Activated T-helper 17 cell treated with anti-CD3 and anti-CD28 coated beads, Interleukin-2, amount 50 U/mL, for 72 hours (primary cell): ENCODE measurements at places on chromosomes 6 and 20. TPM values are rescaled to one million over a fixed set of nuclear protein-coding genes. Genes with fewer than 3 reads are reported as not detected.
A peak's percentile ranks its signal among the peaks of the same experiment; 100 is the strongest.

DNA sequence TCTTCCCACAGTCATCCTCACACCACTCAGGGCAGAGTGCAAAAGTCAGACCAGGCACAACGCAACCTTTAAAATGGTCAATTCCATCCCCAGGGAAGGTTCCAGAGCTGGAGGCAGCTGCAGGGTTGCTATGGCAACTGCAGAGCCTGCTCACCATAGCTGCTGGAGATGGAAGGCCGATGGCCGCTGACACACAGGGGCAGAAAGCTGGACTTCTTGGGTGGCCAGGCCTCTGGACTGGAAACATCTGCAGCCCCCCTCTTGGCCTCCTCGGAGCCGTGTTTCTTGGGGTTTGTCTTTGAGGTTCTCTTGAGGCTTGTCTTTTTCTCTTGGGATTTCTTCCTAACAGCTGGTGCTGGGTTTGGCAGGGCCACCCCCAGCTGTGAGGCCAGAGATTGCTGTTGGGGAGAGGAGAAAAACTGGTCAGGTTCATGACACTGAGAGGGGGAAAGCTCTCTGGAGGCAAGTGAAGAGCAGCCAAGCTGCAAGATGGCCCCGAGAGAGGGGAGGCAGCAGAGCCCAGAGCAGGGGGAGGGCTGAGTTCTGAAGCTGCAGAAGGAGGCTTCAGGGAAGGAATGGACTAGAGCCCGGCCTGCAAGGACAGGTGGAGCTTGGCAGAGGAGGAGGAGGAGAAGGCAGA is 10.2 kb downstream of the BNIP5 start:
- no peak for ATAC-seq

DNA sequence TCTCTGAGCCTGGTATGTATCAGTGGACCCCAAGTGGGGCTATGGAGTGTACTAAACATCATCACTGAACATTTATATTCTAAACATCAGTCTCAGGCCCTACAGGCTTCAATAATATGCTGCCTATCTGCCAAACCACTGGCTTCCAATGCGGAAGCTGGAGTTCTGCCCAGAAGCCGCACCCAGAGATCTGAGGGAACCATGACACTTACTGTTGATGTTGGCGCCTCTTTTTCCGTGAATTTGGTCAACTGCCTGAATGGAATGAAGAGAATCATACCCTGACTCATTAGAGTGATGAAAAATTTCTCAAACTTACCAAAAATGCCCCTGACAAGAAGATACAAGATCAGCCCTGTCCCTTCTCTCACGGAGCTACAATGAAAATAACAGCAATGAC is 66.2 kb downstream of the SLC22A23 start:
- no peak for ATAC-seq

DNA sequence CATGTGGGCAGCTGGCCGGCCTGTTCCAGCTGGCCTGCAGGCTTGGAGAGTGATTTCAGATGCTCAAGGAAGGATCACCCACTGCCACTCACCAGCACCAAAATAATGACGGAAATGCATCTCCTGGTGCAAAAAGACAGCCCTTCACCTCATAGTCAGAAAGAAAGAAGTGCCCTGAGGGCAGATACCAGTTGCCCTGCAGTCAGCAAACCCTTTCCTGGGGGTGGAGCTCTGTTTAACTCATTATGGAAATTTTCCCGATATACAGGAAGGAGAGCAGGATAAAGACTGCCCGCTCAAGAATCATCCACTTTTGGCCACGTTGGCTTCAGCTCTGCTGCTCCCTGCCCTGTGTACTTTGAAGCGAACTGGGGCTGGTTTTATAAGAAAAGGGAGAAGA is 127.9 kb downstream of the GRM4 start:
- no peak for ATAC-seq

GRCh38 chr20:32304131-32304746 is 26.8 kb downstream of the KIF3B start:
- peak; percentile 23 for ATAC-seq

DNA sequence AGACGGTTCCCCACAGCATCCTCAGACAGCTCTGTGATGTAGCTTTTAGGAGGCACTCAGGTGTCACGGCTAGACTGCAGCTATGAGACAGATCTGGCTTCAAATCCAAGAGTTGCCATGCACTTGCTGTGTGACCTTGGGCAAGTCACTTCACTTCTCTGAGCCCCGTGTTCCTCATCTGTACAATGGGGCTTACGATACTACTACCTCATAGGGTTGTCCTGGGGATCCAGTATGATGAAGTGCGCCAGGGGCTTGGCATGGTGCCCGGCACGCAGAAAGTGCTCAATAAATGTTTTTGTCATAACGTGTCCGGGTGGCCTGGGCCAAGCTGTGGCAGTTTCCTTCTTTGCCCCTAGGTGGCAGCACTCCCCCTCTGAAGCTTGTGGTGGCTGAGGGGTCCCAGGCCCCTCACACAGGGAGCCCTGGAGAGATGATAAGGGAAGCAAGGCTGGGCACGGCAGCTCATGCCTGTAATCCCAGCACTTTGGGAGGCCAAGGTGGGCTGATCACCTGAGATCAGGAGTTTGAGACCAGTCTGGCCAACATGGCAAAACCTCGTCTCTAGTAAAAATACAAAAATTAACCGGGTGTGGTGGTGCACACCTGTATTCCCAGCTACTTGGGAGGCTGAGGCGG is 19.1 kb upstream of the CHMP4B start:
- ATAC-seq: peak; percentile 67

- ATAC-seq: no peak
These were observed 4.4 kb downstream of the AMD1 start for GRCh38 chr6:110878751-110879522.

GRCh38 chr20:20877079-20877478 is 164.6 kb upstream of the RALGAPA2 start:
- no peak for ATAC-seq

GRCh38 chr20:10619427-10619826 is 54.4 kb downstream of the JAG1 start:
- ATAC-seq: no peak

DNA sequence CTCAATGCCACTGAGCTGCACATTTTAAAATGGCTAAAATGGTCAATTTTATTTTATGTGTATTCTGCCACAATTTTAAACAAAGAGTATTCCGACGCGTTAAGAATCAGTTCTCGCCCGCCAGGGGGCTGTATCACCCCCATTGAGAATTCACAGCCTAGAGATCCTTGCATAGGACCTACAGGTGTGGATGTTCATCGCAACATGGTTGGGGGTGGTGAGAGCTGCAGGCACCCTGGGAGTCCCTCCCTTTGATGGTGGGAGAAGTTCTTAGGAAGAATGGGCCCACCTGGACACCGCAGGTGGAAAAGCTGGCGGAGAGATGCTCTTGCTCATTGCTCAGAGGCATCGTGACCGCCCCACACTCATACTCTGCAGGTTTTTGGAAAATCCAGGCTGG is 63.5 kb downstream of the SLC2A10 start:
- no peak for ATAC-seq

DNA sequence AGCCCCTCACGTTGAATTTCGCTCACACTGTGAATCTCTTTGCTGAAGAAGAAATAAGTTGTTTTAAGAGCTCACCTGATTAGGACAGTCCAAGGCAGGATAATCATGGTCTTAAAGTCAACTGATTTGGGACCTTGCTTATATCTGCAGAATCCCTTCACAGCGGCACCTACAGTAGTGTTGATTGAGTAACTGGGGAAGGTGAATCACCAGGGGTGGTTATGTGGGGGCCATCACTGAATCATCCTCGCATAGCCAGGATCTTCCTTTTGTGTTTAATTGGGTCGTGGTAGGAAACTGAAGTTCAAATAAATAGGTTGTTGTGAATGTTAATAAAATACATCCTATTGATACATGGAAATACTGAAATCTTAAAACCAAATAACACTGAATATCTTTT is 20.2 kb upstream of the MICA start:
- peak; percentile 98 for ATAC-seq

GRCh38 chr20:37414224-37415035 is 68.5 kb downstream of the SRC start:
- ATAC-seq: no peak

DNA sequence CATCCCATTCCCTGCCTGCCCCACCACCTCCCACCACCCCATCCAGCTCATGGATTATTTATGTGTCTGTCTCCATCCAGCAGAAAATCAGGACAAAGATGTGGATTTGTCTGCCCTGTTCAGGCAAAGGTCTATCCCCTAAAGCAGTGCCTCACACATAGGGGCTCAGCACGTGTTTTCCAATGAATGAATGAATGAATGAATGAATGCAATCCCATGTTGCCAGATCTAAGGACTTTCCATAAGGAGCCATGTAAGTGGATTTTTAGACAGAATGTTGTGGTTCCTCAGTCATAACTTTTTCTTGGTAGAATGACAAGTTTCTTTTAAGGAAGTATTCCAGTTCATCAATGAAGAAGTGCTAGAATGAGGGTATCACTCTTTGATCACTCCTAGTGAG is 133.7 kb downstream of the RNASET2 start:
- ATAC-seq: no peak

GRCh38 chr6:96900873-96901272 is 3.2 kb upstream of the NDUFAF4 start:
- ATAC-seq: no peak

Gene SMLR1
- not detected for total RNA-seq

Gene TPD52L1
- 0.58 TPM for total RNA-seq

Gene PPIL6
- total RNA-seq: 0.39 TPM
